Colonic mucosa (tissue), 4 donors: ENCODE measurements at places on chromosomes 2 and 18.

GRCh38 chr2:37441055-37441454, 96.6 kb downstream of the QPCT start:
- no peak for DNase-seq

DNA sequence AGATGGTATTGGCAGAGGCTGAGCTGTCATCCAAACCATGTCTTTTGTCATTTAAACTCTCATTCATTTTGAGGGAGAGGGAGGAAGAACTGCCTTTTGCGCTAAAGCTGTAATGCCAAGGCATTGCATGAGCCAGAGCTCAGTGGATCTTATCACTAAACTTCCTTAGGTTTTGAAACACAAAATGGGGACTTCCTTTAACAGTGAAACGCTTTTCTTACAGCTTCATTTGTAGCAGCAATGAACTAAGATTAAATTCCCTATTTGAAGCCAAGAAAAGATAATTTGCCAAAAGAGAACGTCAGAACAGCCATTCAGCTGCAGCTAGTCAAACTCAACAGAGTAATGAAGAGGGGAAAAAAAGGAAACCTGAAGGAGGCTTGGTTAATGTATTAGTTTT, 143.5 kb upstream of the MMADHC start:
- no peak for DNase-seq

- no peak for DNase-seq
These were observed 34.3 kb downstream of the CIB4 start for GRCh38 chr2:26606847-26607190.

DNA sequence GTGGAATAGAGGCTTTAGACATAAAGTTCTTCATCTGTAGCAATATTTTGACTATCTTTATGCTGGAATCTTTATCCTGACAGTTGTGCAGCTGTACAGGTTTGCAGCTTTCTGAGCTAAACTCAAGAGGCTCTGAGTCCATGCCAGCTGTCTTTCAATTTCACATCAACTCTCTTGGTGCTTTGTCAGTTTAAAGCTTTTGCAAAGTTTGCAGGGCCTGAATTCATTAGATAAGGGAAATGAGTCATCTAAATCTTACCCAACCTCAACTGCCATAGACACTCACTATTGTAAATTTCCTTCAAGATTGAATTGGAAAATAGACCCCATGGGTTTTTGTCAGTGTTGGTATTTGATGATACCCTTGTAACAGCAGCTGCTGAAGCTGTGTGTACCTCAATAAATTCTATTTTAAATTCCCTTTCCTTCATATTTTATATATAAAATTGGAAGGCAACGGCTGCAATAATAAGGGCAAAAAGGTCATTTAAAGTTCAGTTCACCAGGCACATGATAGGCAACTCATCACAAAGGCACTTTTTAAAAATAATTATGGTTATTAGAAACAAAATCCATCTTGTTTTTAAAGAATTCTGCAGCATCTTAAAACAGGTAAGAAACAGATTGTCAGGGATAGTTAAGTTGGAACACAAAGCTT, 169.9 kb upstream of the SLC39A10 start:
- no peak for DNase-seq

DNA sequence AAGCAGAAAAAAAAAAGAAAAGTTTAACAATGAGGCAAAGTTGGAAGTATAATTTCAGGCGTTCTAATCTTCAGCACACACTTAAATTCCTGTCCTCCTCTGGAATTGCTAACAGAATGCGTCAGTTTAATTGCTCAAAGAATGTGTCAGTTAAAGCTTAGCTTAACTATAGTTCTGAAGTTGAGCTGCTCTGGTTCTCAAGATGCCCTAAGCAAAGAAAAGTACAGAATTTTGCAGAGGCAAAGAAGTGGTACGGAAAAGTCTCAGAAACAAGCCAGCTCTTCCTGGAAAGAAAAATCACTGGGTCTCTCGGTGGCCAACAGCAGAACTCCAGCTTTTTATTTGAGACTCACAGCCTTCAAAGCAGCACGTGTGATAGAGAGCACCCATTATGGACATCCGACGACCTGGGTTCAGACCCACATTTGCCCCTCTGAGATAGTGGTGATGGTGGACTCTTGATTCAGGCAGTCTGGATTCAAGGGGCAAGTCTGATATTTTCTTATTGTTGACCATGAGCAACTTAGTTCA, 22.2 kb upstream of the MYO3B start:
- no peak for DNase-seq

DNA sequence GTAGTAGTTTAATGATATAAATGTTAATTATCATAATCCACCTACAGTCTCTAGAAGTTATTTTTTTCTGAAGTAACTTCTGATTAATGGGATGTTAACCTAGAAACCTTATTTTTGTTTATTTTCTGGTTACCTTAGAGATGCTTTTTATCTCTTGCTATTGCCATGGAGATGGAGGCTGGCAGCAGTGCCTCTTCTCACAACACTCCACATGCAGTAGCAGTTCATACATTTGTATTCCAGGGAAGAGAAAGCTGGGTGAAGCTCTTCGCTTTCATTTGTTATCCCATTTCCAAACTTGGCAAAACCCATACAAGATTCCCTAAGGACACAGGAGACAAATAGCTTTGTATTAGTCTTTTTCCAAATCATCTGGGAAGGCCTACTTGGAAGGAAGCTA, 1794.1 kb upstream of the LRRTM1 start:
- no peak for DNase-seq

GRCh38 chr2:155377266-155377680, 678.8 kb downstream of the KCNJ3 start:
- no peak for DNase-seq

DNA sequence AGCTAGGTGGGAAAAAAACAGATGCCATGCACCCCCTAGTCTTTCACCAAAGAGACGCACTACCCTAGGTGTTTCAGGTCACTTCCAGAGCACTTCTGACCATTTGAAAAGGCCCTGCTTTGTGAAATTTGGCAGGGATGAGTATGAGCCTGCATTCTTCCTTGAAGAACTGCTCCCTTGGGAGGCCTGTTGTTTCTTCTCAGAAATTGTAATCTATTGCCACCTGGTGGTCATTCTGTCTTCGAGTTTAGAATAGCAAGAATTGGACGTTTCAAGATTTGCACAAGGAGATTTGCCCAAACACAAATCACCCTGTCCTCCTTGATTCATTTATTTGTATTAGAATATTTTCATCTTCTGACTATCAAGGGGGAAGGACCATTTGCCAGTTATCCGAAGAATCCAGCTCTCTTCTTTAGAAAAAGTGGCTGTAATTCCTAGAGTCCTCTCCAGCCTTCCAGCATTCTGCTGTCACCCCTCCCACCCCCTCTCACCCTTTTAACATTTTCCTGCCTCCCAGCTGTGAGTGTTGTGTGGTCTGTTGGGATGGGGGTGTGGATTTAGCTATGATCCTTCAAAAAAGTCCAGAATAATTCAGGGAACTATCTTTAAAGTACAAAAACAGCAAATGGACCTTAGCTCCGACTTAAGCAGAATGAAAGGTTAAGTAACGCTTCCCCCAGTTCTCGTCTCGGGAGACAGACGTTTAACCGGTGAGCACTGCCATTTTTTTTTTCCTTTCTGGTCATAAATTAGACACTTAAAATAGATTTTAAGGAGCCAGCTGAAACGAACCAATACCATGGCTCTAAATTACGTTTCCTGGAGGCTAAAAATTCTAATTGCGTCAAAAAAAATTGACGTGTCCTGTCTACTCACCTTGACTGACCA, 3.7 kb upstream of the GAD1 start:
- DNase-seq, result peak; percentile 54

DNA sequence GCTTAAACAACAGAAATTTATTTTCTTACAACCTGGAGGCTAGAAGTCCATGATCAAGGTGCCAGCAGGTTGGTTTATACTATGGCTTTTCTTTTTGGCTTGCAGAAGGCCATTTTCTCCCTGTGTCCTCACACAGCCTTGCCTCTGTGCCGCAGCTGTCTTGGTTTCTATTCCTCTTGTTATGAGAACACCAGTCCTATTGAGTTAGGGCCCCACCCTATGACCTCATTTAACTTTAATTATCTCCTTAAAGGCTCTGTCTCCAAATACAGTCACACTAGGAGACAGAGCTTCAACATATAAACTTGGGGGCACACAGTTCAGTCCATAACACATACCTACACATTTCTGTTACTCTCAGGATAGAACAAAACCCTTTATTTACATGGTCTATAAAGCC, 17.3 kb upstream of the RHOB start:
- DNase-seq, result no peak
